Activated naive CD8-positive, alpha-beta T cell treated with anti-CD3 and anti-CD28 coated beads, Interleukin-2, amount 10 ng/mL, durations not matched to agents 7 days and 5 days (primary cell): ENCODE measurements at places on chromosomes 12 and 14. TPM values are rescaled to one million over a fixed set of nuclear protein-coding genes. Genes with fewer than 3 reads are reported as not detected.

Gene NKX2-1
- not detected for total RNA-seq

GRCh38 chr14:101494826-101495225 is 66.5 kb upstream of the DIO3 start:
- DNase-seq = no peak

DNA sequence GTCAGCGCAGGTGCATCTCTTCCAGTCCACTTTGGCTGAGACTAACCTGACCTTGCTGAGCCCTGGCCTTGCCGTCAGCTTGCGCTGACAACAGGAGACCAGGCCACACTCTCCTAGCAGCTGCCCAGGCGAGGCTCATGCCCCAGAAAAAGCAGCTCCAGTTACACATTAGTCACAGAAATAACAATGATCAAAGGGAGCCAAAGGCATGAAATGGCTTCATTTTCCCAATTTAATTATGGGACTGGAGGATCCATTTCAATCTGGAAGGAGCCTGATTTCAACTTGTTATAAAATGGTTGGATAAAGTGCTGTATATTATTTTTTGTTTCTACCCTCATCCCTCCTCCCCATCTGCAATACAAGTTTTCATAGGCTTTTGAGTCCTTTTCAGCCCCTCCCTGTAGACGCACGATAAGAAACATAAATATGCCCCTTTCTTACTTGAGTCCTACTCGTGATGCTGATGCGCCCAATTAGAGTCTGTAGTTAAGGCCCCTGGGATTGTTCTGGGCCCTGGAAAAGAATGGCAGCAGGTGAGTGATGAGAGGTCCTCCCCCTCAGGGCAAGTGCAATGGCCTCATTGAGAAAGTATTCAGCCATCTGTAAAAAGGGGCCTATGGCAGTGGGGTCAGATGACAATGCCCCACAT is 376.0 kb downstream of the C12orf75 start:
- DNase-seq = no peak

GRCh38 chr14:65074449-65075150 is 27.7 kb downstream of the MAX start:
- no peak for DNase-seq

GRCh38 chr12:97940629-97941028 is 478.0 kb downstream of the RMST start:
- no peak for DNase-seq

DNA sequence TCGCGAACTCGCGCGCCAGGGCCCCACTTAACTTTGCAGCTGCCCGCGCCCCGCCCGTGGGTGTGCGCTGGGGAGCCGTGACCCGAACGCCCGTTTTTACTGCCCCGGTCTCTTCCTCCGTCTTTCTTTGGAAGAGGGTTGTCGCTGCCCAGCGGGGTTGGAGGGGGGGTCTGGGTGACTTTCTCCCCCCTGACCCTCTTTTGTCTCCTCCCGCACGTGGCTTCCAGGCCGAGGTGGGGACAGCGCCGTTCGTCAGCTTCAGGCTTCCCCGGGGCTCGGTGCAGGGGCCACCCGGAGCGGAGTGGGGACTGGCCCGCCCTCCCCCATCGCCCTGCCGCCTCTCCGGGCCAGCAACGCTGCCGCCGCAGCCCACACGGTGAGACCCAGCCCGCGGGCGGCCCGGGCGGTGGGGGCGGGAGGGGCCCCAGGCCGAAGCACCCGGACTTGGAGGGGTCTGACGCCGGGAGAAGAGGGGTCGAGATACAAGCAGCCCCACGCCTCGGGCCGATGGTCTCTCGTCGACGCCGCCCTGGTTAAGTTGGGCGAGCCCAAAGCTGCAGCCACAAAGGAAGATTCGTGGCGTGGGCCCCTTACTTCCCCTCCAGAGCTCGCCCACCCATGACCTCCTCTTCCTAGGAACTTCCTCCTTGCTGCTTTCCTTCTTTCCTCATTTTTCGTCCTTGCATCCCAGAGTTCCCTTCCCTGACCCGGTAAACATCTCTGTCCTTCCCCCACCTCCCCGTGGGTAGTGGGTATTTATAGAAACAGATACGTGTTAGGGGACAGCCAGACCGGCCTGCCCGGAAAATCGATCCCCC is 1.2 kb downstream of the DYRK2 start:
- DNase-seq = peak; percentile 64

Gene GPR84
- total RNA-seq = 0.39 TPM

Gene APOF
- not detected for total RNA-seq

DNA sequence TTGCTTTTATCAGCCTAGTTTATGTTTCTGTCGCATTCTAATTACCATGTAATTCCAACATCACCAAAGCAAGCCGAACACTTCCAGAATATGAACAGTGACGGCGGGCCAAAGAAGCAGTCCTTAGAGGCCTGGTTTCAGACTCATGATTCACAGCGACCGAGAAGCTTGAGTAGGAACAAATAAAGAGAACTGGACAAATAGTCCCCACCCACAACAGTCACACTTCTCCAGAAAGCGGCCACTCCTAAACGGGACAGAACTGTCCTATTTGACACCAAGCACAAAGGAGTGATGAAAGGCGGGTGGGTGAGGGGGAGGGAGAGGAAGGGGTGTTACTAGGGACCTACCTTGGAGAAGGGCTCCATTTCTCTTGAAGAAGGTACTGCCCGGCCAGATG is 136.4 kb downstream of the FOXN3 start:
- DNase-seq = no peak

- DNase-seq = no peak
Measured at GRCh38 chr14:53542732-53543131, 389.6 kb upstream of the DDHD1 start.

- DNase-seq = no peak
Measured at GRCh38 chr14:85038526-85039352, 491.2 kb upstream of the FLRT2 start.

DNA sequence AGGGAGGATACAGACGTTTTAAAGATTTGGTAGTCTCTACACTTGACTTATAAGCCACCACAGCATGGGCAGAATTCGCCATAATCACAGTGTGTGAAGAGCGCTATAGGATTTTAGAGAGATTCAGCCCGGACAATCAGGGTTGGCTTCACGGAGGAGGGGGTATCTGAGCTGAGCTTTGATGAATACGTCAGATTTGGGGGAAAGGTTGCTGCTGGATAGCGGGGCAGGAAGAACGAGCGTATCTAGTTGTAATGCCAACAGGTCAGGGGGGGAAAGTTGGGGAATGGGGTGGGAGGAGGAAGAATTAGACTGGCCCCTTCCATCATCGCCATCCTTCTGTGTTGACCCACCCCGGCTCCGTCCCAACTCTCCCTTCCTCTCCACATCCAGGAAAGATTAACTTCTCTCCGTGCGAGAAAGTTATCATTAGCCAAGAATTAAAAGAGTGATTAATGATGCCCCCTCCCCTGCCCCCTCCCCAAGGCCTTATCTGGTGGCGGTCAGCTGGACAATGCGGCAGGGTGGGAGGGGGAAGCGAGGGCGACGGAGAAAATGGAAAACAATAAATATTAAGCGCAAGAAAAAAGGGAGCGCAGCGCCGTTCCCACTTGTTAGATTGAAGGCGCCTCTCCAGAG is 13.5 kb upstream of the GPATCH2L start:
- DNase-seq = no peak

GRCh38 chr12:51403681-51404136 is 12.5 kb upstream of the GALNT6 start:
- no peak for DNase-seq

Gene CLEC9A
- total RNA-seq = not detected

Gene VAMP1
- 65.5 TPM for total RNA-seq

Gene OR11H7
- total RNA-seq = not detected

DNA sequence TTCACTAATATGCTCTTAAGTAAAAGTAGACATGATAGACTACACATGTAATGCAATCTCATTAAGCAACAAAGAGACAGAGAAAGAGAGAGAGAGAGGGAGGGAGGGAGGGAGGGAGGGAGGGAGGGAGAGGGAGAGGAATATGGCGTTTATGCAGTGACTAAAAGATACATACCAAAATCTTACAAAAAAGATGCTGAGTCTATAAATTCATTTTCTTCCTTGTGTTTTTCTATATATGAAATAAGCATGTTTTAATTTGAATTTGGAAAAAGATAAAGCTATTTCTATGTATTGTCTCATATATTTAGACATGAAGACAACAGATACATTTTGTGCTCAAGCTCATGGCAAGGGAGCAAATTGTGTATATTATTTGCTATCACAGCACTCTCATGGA is 44.1 kb downstream of the LRFN5 start:
- DNase-seq = no peak

- DNase-seq = no peak
Measured at GRCh38 chr14:33699300-33699983, 251.4 kb downstream of the EGLN3 start.

DNA sequence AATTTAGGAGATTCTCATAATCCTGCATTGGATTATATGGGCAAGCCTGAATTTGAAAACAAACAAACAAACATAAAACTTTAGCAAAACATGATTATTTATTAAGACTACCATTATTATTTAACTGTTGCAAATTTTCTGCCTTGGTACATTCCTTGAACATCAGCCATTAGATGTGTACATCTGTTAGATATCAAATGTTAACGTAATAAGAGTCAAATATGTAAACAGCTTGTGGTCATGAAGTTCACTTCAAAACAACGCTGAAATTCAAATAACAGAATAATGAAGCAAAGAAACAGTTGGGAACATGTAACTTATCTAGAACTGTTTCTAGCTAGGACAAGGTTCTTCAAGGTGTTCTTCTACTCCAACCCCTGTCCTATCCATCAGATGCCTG is 14.3 kb upstream of the TMX1 start:
- no peak for DNase-seq

Gene PLEKHD1
- 0.08 TPM for total RNA-seq

GRCh38 chr14:103679351-103679750 is 35.9 kb downstream of the XRCC3 start:
- DNase-seq = no peak

Gene OSGEP
- 63.5 TPM for total RNA-seq

- no peak for DNase-seq
Measured at GRCh38 chr12:120234643-120235368, 30.7 kb downstream of the PXN start.

- no peak for DNase-seq
Measured at GRCh38 chr14:38404100-38404541, 148.2 kb upstream of the CLEC14A start.

GRCh38 chr12:13905794-13906193 is 75.6 kb downstream of the GRIN2B start:
- no peak for DNase-seq

Gene LMNTD1
- not detected for total RNA-seq
